ENCODE measurements at places on chromosomes 3 and 15. TPM values are rescaled to one million over a fixed set of nuclear protein-coding genes. Genes with fewer than 3 reads are reported as not detected.
A peak's percentile ranks its signal among the peaks of the same experiment; 100 is the strongest.

SLC24A5 gene
- total RNA-seq = not detected

MPI gene
- 29.0 TPM for total RNA-seq

FOXB1 gene
- not detected for total RNA-seq

SLC2A2 gene
- total RNA-seq = not detected

CLEC3B gene
- 6.3 TPM for total RNA-seq

DNA sequence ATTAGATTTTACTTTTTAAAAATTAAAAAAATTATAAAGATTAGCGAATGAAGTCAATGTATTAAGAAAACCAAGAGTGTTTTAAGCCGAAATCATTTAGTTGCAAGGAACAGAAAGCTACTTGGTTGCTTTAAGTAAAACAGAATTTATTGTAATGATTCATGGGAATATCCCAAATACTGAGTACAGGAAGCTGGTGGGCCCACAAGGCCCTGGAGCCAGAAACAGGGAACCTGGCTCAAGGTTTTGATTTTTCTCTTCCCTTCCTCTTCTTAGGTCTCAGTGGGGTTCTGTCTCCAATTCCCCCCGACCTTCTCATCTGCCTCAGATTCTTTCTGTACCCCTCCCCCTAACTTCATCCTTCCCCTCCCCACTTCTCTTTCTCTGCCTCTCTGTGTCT, 229.0 kb downstream of the TLE3 start:
- no peak for DNase-seq
- no peaks in the 10 kb centered on the region for H3K27me3 ChIP-seq
- no peak overlapping the region for H3K4me3 ChIP-seq
- H3K27ac ChIP-seq = no peak overlapping the region
- no peaks in the 10 kb centered on the region for H3K36me3 ChIP-seq
- H3K4me1 ChIP-seq = no peaks in the 10 kb centered on the region

DNA sequence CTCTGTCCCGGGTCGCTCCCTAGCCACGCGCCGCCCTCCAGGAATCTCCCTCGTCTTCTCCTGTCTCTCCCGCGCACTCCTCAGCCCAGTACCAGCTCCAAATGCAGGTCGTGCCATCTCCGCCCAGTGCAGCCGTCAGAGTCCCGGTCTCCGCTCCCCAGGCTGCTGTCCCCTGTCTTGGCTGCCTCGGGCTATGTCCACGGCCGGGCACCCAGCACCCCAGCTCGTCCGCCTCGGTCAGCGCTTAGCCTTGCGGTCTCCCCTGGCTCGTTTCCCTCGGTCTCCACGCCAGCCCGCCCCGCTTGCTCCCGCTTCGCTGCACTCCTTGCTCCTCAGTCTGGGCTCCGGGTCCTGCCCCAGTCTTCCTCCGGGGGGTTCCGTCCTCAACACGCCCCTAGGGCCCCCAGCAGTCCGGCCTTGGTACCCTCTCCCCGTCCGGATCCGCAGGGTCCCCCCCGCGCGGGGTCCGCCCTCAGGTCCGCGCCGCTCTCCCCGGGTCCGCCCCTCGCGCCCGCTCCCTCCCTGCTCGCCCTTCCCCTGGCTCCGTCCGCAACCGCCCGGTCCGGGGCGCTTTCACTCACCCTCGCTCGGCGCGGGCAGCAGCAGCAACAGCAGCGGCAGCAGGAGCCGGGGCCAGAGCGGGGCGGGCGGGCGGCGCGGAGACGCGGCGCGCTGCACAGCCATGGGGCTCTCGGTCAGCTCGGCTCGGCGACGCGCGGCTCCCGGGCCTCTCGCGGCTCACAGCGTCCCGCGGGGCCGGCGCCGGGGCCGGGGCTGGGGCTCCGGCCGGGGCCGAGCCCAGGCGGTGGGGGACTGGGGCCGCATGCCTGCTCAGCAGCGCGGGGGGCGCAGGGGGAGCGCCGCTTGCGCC, 462 bp downstream of the IGDCC3 start:
- peaks cover 6% of the 10 kb centered on the region for H3K27me3 ChIP-seq
- H3K36me3 ChIP-seq = no peaks in the 10 kb centered on the region
- DNase-seq = no peak
- peaks cover 15% of the 10 kb centered on the region for H3K4me1 ChIP-seq

GRCh38 chr15:52348056-52348745, 52.6 kb upstream of the MYO5C start:
- H3K36me3 ChIP-seq = no peaks in the 10 kb centered on the region
- DNase-seq = no peak
- no peaks in the 10 kb centered on the region for H3K27me3 ChIP-seq
- H3K4me1 ChIP-seq = no peaks in the 10 kb centered on the region
- H3K4me3 ChIP-seq = no peak overlapping the region

DNA sequence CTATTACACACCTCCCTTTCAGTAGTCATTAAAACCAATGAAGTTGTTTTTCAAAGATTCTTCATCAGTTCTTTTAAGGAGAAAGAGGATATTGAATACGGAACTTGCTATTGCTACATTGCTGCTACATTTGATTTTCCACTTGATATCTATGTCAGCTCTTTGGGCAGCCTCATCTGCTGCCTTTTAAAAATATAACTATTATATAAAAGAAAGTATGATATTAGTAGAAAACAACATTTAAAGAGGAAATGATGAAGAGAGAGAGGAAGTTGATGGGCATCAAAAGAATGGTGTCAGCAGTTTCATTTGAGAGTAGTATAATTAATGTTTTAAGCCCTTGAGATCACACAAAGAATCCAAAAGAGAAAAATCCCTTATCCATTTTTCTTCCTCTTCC, 171.4 kb downstream of the NFKBIZ start:
- no peaks in the 10 kb centered on the region for H3K27me3 ChIP-seq
- no peaks in the 10 kb centered on the region for H3K4me1 ChIP-seq
- H3K36me3 ChIP-seq = no peaks in the 10 kb centered on the region
- H3K4me3 ChIP-seq = no peak overlapping the region
- no peak for DNase-seq

GRCh38 chr15:70327856-70328678, 230.3 kb upstream of the TLE3 start:
- H3K4me3 ChIP-seq = no peak overlapping the region
- H3K27me3 ChIP-seq = no peaks in the 10 kb centered on the region
- DNase-seq = no peak
- no peaks in the 10 kb centered on the region for H3K36me3 ChIP-seq

DNA sequence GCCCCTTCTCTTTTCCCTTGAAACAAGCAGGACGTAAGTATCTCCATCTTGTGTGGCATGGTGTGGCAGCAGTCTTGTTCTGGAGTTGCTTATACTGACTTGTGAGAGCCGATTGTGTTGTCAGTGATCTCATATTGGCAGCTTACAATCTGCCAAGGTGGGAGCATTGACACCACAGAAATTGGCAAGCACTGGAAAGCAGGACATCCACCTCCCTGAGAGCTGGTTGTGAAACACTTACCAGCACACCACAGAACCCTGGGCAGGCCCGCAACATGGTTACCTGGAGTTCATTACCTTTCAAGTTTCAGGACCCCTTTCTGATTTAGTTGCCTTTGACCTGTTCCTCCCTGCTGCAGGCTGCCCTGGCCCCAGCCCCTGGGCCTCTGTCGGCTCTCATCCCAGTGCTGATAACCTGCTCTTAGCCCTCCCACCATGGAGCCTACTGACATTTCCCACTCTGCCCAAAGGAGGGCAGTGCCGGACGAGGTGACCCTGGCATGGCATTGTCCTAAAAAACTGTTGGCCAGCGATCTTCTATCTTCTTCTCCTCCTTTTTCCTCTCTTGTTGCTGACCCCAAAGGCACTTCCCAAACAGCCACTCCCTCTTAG, 10.6 kb upstream of the ATP2B2 start:
- no peak overlapping the region for H3K4me3 ChIP-seq
- DNase-seq = no peak
- no peaks in the 10 kb centered on the region for H3K27me3 ChIP-seq
- H3K27ac ChIP-seq = no peak overlapping the region

DNA sequence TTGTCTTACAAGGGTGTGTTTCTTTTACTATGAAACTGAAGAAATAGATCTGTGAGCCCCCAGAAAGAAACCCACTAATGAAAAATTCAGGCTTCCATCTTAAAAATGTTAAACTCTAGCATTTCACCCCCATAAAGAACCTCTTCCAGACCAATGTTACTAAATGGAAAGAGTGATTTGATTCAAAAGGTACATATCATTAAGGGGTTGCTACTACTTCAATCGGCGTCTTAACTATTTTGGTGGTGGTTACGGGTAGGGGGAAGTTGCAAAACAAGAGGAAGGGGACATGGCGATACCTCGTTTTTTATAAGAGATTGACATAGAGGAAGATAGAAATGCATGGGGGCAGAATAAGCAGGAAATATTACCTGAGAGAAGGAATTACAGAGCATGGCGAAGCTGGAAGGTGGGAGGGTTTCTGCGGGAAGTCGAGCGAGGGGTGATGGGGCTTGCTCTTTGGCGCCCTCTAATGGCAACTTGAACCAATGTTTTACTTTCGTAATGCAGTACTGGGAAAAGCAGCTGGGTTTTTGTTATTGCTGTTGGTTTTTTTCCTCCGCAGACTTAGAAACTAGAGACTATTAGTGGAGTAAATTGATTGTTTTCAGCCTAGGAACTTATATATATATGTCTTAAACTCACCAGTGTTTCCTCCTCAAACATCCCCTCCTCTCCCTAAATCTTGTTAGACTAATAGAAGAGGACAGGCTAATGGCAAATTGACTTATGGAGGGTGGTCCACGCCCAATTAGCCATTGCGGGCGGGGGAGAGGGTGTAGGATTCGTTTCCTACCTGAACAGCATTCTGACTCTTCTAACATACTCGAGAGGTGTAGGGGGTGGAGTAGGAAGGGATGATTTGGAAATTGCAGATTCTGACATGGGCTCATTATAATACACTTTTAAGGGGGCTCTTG, 11.3 kb upstream of the SOX2 start:
- H3K4me1 ChIP-seq = peaks cover 23% of the 10 kb centered on the region
- no peak for DNase-seq
- H3K36me3 ChIP-seq = no peaks in the 10 kb centered on the region
- H3K27ac ChIP-seq = no peak overlapping the region
- H3K4me3 ChIP-seq = peak overlapping the region; percentile 18
- H3K27me3 ChIP-seq = peaks cover 12% of the 10 kb centered on the region

DNA sequence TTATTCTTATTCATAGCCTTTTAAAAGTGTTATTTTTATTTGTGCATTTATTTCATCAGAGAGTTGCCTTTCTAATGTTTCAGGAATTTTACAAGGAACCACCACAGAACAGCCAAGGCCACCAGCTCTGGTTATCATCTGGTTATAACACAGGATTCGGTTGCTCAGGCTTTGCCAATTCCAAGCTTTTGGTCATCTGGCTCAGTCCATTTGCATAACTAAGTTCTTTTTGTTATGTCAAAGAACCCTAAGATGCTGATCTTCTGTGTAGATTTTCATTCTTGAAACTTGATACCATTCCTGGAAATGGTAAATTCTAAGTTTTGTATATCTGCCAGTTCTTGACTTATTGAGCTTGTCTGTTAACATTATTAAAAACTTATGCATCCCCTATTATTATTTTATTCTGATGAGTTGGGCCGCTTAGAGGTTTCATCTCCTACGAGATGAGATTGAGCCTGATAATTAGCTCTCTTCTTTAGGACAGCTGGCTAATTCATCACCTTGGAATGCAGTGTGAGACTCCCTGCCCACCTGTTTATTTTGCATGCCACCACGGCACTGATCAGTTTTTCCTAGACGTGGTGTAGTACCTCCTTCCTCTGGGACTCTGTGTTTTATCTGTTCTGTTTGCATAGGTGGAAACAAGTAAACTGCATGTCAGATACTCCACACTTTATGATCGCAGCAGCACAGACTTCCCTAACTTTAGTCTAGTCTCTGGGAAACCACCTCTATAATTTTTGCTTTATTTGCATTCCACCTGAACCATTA, 264.8 kb downstream of the SLCO3A1 start:
- no peak overlapping the region for H3K4me3 ChIP-seq
- H3K27me3 ChIP-seq = no peaks in the 10 kb centered on the region

- H3K27me3 ChIP-seq = no peaks in the 10 kb centered on the region
- H3K4me3 ChIP-seq = no peak overlapping the region
- no peak overlapping the region for H3K27ac ChIP-seq
- no peak for DNase-seq
Measured at GRCh38 chr3:30081904-30082303, 524.5 kb upstream of the TGFBR2 start.

GRCh38 chr3:83625261-83625660, 1333.5 kb upstream of the CADM2 start:
- no peak overlapping the region for H3K27ac ChIP-seq
- no peaks in the 10 kb centered on the region for H3K36me3 ChIP-seq
- no peaks in the 10 kb centered on the region for H3K27me3 ChIP-seq
- no peak overlapping the region for H3K4me3 ChIP-seq
- DNase-seq = no peak

GRCh38 chr15:89766357-89767311, 9.5 kb upstream of the MESP2 start:
- no peak overlapping the region for H3K4me3 ChIP-seq
- no peak overlapping the region for H3K27ac ChIP-seq
- H3K36me3 ChIP-seq = no peaks in the 10 kb centered on the region
- no peaks in the 10 kb centered on the region for H3K4me1 ChIP-seq
- no peak for DNase-seq

DNA sequence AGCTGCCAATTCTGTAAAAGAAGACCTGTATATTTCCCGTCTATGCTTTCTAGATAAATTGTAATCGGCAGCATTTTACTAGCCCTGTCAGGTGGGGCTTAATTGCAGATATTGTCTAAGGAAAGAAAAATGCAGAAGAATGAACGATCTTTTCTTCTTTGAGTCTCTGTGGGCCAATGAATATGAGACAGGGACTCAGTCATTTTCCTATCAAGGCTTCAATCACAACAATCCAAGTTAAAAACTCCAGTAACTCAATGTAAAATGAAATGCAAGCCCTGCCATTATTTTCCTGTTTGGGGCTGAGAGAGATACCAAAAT, 313.9 kb downstream of the MECOM start:
- H3K4me1 ChIP-seq = peaks cover 7% of the 10 kb centered on the region
- DNase-seq = no peak
- peak overlapping the region; percentile 51 for H3K27ac ChIP-seq
- H3K4me3 ChIP-seq = no peak overlapping the region
- H3K36me3 ChIP-seq = no peaks in the 10 kb centered on the region

DNA sequence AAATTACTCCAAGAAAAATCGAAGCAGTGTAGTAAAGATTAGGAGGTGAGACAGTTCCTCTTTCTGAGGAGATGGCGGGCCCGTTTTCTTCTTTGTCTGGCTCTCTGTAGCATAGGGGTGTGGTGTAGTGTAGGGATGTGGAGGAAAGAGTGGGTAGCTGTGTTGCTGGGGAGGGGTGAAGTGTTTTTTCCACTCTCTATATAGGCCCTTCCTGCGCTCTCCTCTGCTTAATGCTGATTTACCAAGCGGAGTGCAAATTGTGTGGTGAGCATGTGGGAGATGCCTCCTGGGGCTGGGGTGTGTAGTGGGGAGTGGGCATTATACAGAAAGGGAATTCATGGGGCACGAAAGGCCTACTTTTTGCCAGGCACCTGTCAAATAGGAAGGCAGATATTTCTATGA, 94.9 kb downstream of the ST6GAL1 start:
- H3K4me3 ChIP-seq = no peak overlapping the region
- H3K27ac ChIP-seq = no peak overlapping the region
- H3K4me1 ChIP-seq = peaks cover 13% of the 10 kb centered on the region
- no peak for DNase-seq
- H3K36me3 ChIP-seq = no peaks in the 10 kb centered on the region
- no peaks in the 10 kb centered on the region for H3K27me3 ChIP-seq
